Psoas muscle (tissue), 8 donors: ENCODE measurements at places on chromosomes 7 and 10. TPM values are rescaled to one million over a fixed set of nuclear protein-coding genes. Genes with fewer than 3 reads are reported as not detected.

PODXL gene
- polyA plus RNA-seq: 10.6 TPM

MMD2 gene
- 0.01 TPM for polyA plus RNA-seq

OR2F2 gene
- not detected for polyA plus RNA-seq

XRCC2 gene
- 0.01 TPM for polyA plus RNA-seq

AGR2 gene
- polyA plus RNA-seq: 0.07 TPM

VIPR2 gene
- polyA plus RNA-seq: 1.3 TPM

CYP2C18 gene
- not detected for polyA plus RNA-seq

CFAP58 gene
- 0.04 TPM for polyA plus RNA-seq

ZPBP gene
- not detected for polyA plus RNA-seq

FAM13C gene
- polyA plus RNA-seq: 1.4 TPM

PGAM2 gene
- polyA plus RNA-seq: 569 TPM

CTAGE15 gene
- polyA plus RNA-seq: not detected

LRRC4 gene
- polyA plus RNA-seq: 0.39 TPM

AKR1D1 gene
- not detected for polyA plus RNA-seq
